ENCODE measurements at places on chromosomes 12 and 14.

DNA sequence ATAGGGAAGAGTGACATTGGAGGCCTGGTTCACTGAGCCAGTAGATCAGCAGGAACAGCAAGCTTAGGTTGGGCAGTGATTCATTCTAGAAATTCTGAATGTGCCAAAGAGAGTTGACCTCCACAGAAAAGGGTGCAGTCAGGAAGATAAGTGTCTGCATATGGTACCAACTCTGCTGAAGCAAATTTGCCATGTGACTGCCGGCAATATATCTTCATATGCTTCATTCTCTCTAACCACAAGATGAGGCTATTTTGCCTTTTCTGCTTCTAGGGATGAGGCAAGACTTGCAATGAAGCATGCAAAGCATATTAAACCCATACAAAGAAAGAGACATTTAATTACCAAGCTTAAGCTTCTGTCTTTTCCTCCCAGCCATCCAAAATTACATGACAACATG lies 13.6 kb downstream of the CCDC198 start:
- no peak for DNase-seq

- no peak for DNase-seq
Observed at GRCh38 chr14:106530423-106531107, 1004.2 kb downstream of the TMEM121 start.

- no peak for DNase-seq
Observed at GRCh38 chr12:93032758-93033157, 103.7 kb upstream of the EEA1 start.

DNA sequence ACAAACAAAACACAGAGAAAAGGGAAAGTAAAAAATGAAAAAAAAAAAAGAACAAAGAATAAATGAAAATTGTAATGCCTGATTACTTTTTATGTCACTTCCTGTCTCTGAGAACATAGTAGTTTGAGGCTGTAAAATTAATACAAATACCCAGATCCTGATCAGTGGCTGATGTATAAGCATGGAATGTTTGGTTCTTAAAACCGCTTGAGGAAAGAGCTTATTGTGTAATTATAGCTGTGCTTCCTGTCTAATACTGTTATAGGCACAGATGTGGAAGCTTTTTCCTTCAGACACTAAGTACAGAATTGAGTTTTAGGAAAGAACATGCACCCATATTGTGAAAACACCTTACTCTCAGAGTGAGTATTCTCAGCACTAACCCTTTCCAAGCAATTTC lies 86.9 kb downstream of the AVPR1A start:
- no peak for DNase-seq

DNA sequence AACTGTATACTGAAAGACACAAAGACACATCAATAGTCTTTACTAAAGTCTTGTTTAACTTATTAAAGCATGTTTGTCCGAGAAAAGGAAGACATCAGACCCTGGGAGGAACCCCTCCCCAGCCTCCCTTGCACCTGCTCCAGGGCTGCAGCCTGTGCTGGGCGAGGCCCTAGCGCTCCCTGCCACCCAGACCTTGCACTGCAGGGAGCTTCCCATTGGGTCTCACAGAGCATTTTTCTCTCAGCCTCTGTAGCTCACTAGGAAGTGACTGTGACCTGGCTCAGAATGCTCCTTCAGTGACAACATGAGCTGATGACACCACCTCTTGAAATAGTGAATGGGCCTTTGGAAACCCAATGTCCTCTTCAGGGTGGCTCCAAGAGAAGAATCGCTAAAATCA lies 461.2 kb downstream of the TMEM121 start:
- no peak for DNase-seq

- peak; percentile 70 for DNase-seq
Observed at GRCh38 chr12:48852734-48853688, 1.0 kb upstream of the DDX23 start.

DNA sequence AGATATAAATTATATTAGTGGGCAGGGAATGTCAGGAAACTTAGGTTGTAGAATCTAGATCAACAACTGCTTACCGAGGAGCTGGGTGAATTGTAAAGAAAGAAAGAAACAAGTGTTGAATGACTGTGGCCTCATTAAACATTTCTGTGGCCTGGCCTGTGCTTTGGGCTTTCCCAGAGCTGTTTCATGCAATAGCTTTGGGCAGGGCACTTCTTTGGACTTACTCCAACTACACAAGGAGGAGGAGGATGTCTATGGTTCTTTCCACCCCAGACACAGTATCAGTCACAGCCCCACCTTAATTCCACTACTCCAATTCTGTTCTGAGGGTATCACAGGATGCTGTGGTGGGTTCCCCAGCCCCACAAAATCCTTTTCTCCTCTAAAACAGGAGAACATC lies 38.0 kb downstream of the DPF3 start:
- DNase-seq = no peak

DNA sequence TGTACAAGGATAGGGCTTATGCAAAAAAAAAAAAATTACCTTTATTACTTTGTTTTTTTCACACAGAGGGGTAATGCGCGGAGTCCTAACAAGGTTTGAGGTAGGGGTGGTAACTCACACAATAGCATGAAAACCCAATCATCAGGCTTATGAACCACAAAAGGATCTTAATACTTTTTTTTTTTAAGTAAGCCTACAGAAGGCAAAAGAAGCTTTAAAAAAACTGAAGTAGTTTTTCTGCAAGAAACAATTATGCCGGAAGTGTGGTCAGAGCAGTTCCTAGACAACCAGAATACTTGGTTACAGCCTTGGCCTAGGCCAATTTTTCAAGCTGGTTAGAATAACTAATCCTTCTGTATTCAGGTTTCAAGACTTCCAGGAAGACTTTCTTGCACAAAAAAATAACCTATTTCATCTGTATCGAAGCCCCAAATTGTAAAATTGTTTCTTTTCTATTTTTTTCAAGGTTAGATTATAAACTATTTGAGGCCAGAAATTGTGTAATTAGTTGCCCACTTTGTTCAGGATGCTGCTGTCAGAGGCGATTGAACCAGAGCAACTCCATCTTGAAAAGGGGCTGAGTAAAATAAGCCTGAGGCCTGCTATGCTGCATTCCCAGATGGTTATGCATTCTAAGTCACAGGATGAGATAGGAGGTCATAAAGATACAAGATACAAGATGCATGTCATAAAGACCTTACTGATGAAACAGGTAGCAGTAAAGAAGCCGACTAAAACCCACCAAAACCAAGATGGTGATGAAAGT lies 1.8 kb upstream of the GNS start:
- no peak for DNase-seq

GRCh38 chr14:31582286-31582691 lies 21.1 kb downstream of the NUBPL start:
- no peak for DNase-seq

DNA sequence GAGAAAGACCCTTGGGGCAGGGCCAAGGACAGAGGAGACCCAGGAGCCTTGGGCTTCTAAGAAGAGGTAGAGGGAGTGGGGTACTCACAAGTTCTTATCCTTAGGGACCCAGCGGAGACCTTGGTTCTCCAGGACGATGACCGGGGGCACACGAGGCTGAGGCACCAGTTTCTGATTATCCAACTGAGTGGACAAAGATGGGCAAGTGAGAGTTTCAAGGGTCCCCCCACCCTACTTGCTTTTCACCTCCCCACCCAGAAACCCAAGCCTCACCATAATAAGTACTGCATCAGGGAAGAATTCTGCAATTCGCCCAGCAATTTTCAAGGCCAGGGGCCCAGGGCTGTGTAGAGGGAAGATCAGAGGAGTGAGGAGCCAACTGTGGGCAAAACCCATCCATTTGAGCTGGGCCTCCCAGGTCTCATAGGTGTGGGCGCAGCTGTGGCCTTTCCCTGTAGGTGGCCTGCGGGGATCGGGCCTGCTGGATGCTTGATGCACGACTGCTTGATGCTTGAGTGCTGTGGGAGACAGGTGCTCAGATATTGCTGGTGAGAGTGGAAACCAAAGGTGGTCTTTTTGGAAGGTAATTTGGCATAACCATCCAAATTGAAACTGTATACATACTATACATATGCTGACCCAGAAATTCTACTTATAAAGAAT lies 2.0 kb downstream of the EMC9 start:
- DNase-seq = no peak

DNA sequence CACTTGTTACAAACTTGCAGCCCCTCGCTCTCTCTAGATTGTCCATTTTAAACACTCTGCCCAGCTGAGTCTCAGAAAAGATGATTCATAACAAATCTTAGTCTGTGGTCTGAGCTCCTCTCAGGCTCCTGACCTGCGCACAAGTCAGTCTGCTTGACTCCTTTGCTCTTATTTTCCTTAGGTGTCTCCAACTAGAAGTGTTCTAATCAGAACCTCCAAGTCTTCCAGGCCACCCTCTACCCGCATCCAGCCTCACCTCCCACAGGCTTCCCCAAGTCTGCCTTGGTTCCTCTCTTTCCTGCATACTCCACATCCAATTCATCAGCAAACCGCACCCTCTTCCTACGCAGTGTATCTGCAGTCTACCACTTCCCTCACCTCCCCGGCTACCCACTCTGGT lies 42.4 kb upstream of the BDKRB2 start:
- no peak for DNase-seq

DNA sequence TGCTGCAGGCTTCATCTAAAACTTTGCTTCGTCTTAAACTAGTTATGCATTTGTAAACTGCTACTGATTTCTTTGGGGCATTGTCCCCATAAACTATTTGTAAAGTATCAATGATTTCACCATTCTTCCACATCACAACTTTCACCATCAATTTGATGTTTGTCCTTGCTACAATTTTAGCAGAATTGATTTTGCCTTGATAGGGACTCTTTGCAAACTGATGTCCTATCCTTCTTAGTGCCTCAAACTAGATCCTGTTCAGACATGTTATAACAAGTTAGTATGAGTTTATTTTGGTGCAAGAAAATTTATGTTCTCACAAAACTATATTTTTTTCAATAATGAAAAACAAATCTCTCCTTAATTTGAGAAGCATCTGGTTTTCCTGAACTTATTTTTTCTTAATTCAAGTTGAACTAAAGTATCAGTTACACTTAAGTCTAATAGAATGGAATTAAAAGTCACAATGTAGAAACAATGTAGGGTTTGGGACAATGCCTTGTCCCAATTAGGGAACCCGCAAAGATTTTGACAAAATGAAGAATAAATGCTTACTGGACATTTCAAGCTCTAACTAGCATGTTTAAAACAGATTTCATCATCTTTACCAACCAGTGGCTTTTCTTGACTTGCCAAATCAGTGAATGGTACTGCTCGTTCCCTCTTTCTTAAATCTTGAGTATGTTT lies 10.1 kb upstream of the ARID4A start:
- DNase-seq = no peak

- no peak for DNase-seq
Observed at GRCh38 chr12:3256103-3256631, 179.0 kb downstream of the TSPAN9 start.

GRCh38 chr14:86675059-86675458 lies 1145.1 kb downstream of the FLRT2 start:
- DNase-seq = no peak

DNA sequence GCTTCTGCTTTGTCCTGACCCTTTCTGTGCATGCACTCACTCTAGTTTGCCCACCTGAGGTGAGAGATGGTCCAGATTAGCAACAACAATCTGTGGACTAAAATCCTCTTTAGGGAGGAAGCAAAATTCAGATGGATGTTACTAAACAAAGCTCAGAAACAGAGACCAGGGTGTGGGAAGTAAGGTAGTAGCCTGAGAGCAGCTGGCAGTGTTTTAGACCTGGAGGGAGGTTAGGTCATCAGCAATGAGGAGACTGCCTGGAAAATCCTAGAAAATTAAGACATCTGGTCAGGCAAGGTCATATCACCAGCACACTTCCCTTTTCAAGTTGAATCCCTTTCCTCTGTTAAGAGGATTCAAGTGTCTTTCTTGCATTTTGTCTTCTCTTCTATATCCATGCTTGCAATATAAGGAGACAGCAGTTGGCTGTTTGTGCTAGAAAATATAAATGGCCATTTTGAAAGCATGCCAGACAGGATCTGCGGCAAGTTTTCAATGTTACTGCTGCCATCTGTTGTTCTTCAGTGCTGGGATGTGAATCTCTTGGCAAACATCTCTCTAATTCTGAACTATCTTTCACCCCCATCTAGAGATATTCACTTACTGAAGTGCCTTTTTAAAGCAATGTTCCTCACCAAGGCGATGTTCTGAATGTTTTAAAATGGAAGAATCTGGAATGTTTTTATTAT lies 266.4 kb downstream of the NAV3 start:
- DNase-seq = no peak

DNA sequence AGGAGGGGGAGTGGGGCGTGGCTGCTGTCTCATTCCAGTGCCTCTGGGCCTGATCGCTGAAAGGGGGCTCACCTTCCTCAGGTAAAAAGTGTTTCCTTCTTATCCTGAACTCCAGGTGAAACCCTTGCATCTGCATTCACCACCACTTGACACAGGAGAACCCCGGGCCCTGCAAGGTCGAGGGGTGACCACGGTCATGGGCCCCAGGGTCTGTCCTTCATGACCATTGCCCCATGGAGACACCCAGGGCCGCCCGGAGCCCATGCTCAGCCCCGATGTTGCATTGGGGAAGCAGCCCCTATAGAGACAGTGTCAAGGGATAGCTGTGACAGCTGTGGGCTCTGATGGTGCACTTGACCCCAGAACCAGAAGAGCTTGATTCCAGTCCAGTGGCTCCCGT lies 34.4 kb upstream of the DYNC1H1 start:
- DNase-seq = no peak

DNA sequence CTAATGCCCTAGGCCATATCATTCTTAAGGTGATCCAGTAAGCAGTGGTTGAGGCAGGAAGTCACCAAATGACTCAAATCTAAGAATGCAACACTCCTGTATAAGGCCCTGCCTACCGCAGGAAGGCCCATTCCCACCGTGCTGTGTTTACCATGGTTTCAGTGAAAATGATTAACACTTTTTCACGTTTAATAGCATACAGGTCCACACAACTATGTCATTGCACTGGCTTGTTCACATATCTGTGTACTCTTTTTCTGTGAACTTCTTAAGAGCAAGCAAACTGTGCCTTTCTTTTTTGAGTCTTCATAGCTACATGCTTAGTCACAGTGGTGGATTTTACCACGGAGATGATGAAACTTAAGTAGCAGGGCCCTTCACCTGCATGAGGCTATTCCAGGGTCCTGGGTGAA lies 214.9 kb downstream of the CNTN1 start:
- no peak for DNase-seq

DNA sequence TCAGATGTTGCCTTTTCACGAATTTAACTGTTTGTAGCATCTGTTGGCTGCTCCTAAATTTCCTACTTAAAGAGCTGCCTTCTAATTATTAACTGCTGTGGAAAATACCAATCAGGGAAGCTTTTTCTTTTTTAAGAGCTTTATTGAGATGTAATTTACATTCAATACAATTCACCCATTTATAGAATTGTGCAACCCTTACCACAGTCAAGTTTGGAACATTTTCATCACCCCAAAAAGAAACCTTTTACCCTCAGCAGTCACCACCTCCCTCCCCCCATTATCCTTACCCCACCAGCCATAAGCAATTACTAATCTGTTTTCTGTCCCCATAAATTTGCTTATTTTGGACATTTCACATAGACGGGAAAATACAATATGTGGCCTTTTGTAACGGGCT lies 1.4 kb downstream of the PCNX4 start:
- DNase-seq = no peak

GRCh38 chr12:113880326-113880725 lies 85.8 kb downstream of the RBM19 start:
- no peak for DNase-seq

- no peak for DNase-seq
Observed at GRCh38 chr12:95336387-95337067, 118.9 kb downstream of the VEZT start.

Measured in T-helper 17 cell (primary cell).